ENCODE measurements at places on chromosomes 5 and 9. TPM values are rescaled to one million over a fixed set of nuclear protein-coding genes. Genes with fewer than 3 reads are reported as not detected.

The HMMR gene
- total RNA-seq: 8.6 TPM

The TDRD7 gene
- total RNA-seq: 17.5 TPM

DNA sequence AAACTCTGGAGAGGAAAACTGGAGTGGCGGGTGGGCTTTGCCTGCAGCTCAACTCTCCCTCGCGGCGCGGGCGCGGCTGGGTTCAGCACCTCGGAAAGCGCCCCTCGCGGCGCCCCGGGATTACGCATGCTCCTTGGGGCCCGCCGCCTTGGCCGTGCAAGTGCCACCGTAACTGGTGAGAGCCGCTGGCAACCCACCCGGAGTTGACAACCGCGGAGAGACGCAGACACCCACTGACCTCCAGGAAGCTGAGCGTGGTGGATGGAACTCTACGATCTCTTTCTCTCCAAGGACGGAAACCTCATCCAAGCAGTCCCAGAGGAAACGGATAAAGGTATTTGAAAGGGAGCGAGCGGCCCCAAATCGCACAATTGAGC is 194 bp upstream of the RXFP3 start:
- no peak overlapping the region for H3K27ac ChIP-seq
- peaks cover 4% of the 10 kb centered on the region for H3K36me3 ChIP-seq
- H3K4me1 ChIP-seq: peaks cover 10% of the 10 kb centered on the region
- DNase-seq: peak; percentile 89

DNA sequence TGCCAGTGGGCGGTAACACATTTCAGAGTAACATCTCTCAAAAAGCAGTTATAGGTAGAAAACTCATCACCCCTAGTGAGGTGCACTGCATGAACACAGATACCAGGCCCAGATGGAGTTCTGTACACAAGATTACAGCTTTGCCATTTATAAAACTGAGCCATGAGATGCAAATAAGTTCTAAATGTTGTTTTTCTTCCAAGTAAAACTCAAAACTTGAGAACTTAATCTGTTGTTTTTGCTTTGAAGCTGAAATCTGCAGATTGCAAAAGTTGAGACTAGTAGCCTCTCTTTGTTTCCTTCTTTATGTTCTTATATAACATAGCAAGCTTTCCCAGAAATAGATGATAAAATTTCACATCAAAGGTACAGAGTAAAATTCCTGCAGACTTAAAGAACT is 434.1 kb downstream of the PLK2 start:
- DNase-seq: no peak
- H3K27me3 ChIP-seq: no peaks in the 10 kb centered on the region
- H3K27ac ChIP-seq: no peak overlapping the region
- H3K36me3 ChIP-seq: no peaks in the 10 kb centered on the region

The RLN2 gene
- 1.4 TPM for total RNA-seq

DNA sequence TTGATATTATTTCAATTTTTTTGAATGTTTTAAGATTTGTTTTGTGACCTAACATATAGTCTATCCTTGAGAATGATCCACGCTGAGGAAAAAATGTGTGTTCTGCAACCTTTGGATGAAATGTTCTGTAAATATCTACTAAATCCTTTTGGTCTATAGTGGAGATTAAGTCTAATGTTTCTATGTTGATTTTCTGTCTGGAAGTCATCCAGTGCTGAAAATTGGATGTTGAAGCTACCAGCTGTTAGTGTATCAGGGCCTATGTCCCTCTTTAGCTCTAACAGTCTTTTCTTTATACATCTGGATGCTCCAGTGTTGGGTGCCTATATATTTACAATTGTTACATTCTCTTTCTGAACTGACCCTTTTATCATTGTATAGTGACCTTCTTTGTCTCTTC is 422.3 kb downstream of the TMEM232 start:
- no peaks in the 10 kb centered on the region for H3K4me1 ChIP-seq
- H3K4me3 ChIP-seq: no peak overlapping the region
- no peaks in the 10 kb centered on the region for H3K36me3 ChIP-seq
- peaks cover 1% of the 10 kb centered on the region for H3K27me3 ChIP-seq
- no peak overlapping the region for H3K27ac ChIP-seq

- H3K27ac ChIP-seq: no peak overlapping the region
- peak; percentile 29 for DNase-seq
- no peak overlapping the region for H3K4me3 ChIP-seq
- no peaks in the 10 kb centered on the region for H3K4me1 ChIP-seq
Observed at GRCh38 chr5:135319928-135320606, 79.0 kb downstream of the MACROH2A1 start.

DNA sequence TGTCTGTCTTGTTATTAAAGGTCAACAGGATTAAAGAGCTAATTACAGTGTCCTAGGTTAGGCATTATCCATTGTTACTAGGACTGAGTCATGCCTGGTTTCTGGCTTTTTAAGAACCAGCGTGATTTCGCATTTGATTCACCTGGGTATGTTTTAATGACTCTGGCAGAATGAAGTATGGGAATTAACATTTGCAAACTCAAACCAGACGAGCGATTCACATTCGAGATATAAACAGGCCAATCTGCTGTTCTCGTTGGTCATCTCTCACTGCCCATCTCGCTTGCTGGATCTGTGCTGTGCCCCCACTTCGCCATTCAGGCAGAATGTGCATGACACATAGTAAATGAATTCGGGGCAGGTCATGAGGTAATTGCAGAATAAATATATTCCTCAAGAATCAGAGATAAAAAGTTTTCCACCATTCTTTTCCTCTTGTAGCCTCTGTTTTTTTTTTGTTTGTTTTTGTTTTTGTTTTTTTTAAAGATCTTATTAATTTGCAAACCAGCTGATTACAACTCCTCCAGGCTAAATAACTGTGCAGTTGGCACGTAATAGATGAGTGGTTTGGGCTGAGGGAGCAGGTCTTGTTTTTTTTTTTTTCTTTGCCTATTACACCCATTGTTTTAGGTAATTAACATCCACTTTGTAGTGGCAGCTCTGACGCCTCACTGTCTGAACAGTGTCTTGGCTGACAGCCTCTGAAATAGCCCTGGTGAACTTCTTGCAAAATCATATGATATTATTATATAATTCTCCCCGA is 313.5 kb upstream of the MSX2 start:
- no peak for DNase-seq
- no peak overlapping the region for H3K4me3 ChIP-seq
- no peaks in the 10 kb centered on the region for H3K36me3 ChIP-seq
- no peaks in the 10 kb centered on the region for H3K4me1 ChIP-seq

- no peaks in the 10 kb centered on the region for H3K27me3 ChIP-seq
- no peak overlapping the region for H3K4me3 ChIP-seq
- no peak for DNase-seq
- H3K27ac ChIP-seq: no peak overlapping the region
- H3K4me1 ChIP-seq: no peaks in the 10 kb centered on the region
Observed at GRCh38 chr9:111752455-111752854, 42.3 kb downstream of the SHOC1 start.

DNA sequence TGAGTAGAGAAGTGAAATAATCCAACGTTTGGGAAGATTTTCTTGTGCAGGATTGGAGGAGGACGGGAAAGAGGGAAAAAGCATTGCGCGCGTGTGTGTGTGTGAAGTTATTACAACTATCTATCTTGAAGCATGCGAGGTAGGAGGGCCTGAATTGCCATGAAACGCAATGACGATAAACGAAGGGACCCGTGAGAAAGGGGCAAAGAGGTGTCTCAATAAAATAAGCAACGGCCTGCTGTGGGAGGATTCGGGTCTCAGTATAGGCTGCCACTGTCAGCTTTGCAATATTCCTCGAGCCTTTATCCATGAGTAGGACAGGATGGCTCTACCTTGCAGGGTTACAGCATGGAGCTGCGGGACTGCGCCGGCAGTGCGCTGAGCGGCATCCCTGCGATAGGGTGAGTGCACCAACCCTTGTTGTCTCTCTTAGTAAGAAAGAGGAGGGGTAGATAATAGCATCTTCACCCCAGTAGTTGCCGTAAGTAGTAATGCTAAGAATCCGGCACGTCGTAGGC is 631 bp upstream of the RCL1 start:
- peak overlapping the region; percentile 25 for H3K27ac ChIP-seq
- H3K36me3 ChIP-seq: no peaks in the 10 kb centered on the region
- peaks cover 1% of the 10 kb centered on the region for H3K27me3 ChIP-seq

- H3K4me3 ChIP-seq: no peak overlapping the region
- H3K36me3 ChIP-seq: peaks cover 3% of the 10 kb centered on the region
- DNase-seq: no peak
- H3K4me1 ChIP-seq: no peaks in the 10 kb centered on the region
Observed at GRCh38 chr5:137216976-137217598, 282.0 kb downstream of the SPOCK1 start.

GRCh38 chr5:125317536-125317995 is 571.1 kb upstream of the ZNF608 start:
- peaks cover 6% of the 10 kb centered on the region for H3K36me3 ChIP-seq
- peaks cover 2% of the 10 kb centered on the region for H3K27me3 ChIP-seq
- no peak overlapping the region for H3K27ac ChIP-seq
- H3K4me3 ChIP-seq: no peak overlapping the region

- no peak overlapping the region for H3K27ac ChIP-seq
- peaks cover 4% of the 10 kb centered on the region for H3K36me3 ChIP-seq
- peaks cover 6% of the 10 kb centered on the region for H3K4me1 ChIP-seq
- peaks cover 7% of the 10 kb centered on the region for H3K27me3 ChIP-seq
- DNase-seq: peak; percentile 16
Observed at GRCh38 chr9:68705531-68706362, 707 bp downstream of the PIP5K1B start.

The CCL27 gene
- not detected for total RNA-seq

DNA sequence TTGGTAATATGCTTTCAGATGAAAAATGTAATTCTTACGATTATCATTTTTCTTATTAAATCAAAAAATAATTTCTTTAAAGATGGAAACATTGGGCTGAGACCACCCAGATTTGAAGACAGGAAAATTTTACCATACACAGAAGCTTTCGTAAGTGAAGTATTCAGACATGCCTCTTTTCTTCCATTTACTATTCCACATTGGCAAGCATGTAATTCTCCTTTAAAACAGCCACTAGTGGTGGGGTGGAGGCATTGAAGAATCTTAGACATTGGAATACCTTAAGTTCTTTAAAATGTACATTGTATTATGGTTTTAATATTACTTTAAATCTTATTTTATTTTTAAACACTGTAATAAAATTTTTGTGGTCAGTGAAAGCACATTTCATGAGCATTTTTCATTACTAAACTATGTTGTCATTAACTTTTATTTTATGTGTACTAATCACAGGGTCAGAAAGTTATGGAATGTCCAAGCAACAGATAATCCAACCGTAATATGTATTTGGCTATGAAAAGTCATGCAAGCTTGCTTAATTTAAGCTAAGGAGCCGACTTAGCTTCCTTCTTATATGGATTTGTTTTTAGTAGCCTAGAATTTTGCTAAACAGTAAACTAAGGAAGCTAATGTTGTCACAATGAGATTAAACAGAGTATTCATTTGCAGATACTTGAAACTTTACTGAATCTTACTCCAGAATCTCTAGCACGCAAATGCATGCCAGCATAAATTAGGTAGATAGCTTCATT is 97.4 kb upstream of the ALDH1A1 start:
- peaks cover 1% of the 10 kb centered on the region for H3K27me3 ChIP-seq
- H3K4me3 ChIP-seq: no peak overlapping the region
- no peak for DNase-seq
- no peaks in the 10 kb centered on the region for H3K4me1 ChIP-seq
- no peak overlapping the region for H3K27ac ChIP-seq
- no peaks in the 10 kb centered on the region for H3K36me3 ChIP-seq

- no peak overlapping the region for H3K4me3 ChIP-seq
- peaks cover 1% of the 10 kb centered on the region for H3K27me3 ChIP-seq
- no peaks in the 10 kb centered on the region for H3K36me3 ChIP-seq
Observed at GRCh38 chr9:116452227-116452626, 234.9 kb upstream of the TRIM32 start.

The NRG2 gene
- total RNA-seq: not detected

DNA sequence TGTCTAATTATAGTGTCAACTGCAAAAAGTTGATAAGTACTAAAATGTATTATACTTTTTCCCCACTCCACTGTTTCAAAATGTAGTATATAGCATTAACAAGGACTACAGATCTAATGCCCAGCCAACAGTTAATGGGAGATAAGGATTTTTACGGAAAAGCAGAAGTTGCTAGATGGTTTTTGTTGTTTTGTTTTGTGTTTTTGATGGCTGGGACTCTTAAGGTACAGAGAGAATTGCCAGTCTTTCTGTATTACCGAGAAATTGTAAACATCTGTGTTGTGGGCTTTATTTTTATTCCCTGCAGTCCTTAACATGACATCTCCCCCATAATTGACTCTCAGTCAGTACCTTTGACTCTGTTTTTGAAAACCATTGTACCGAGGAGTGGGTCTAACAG is 44.0 kb downstream of the TRIO start:
- no peaks in the 10 kb centered on the region for H3K36me3 ChIP-seq
- peaks cover 1% of the 10 kb centered on the region for H3K27me3 ChIP-seq
- peaks cover 42% of the 10 kb centered on the region for H3K4me1 ChIP-seq
- peak overlapping the region; percentile 10 for H3K27ac ChIP-seq
- DNase-seq: no peak

- no peak overlapping the region for H3K4me3 ChIP-seq
- no peaks in the 10 kb centered on the region for H3K27me3 ChIP-seq
- no peak overlapping the region for H3K27ac ChIP-seq
- no peak for DNase-seq
Observed at GRCh38 chr5:111691914-111692313, 65.1 kb downstream of the NREP start.

The PCDHGB5 gene
- 5.5 TPM for total RNA-seq

The GRM6 gene
- not detected for total RNA-seq

The ANKRD20A1 gene
- 0.54 TPM for total RNA-seq

GRCh38 chr9:83002329-83002728 is 60.6 kb downstream of the RASEF start:
- H3K27me3 ChIP-seq: peaks cover 1% of the 10 kb centered on the region
- H3K27ac ChIP-seq: no peak overlapping the region
- no peak overlapping the region for H3K4me3 ChIP-seq
- no peaks in the 10 kb centered on the region for H3K36me3 ChIP-seq

The FGF10 gene
- 0.15 TPM for total RNA-seq

DNA sequence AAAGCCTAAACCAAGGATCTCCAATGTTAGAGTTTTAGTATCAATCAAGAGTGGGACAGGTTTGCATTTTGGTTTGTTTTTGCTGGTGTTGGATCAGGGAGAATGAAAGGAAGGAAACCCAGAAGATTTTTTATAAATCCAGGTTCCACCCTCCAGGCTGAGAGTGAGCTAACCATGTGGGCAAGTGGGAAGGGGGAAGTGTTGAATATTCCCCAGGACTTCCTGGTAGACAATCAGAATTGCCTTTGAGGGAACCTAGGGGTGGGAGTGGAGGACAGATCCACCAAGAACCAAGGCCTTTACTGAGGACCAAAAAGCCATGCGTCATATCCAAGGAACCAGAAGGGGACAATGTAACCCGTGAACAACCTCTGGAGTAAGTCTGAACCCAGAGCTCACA is 33.5 kb upstream of the PIK3R1 start:
- H3K27me3 ChIP-seq: peaks cover 1% of the 10 kb centered on the region
- H3K4me1 ChIP-seq: peaks cover 16% of the 10 kb centered on the region
- no peaks in the 10 kb centered on the region for H3K36me3 ChIP-seq
- H3K4me3 ChIP-seq: peak overlapping the region; percentile 16
- peak overlapping the region; percentile 3 for H3K27ac ChIP-seq

The DOCK8 gene
- 8.3 TPM for total RNA-seq

- H3K27ac ChIP-seq: no peak overlapping the region
- no peak overlapping the region for H3K4me3 ChIP-seq
- peaks cover 3% of the 10 kb centered on the region for H3K4me1 ChIP-seq
- H3K36me3 ChIP-seq: no peaks in the 10 kb centered on the region
Observed at GRCh38 chr5:171127314-171127713, 181.7 kb upstream of the TLX3 start.

The PRRX2 gene
- 0.21 TPM for total RNA-seq

The FAM200C gene
- 3.2 TPM for total RNA-seq

- DNase-seq: no peak
- peak overlapping the region; percentile 9 for H3K4me3 ChIP-seq
- peaks cover 65% of the 10 kb centered on the region for H3K4me1 ChIP-seq
- peak overlapping the region; percentile 90 for H3K27ac ChIP-seq
- peaks cover 2% of the 10 kb centered on the region for H3K27me3 ChIP-seq
- H3K36me3 ChIP-seq: peaks cover 25% of the 10 kb centered on the region
Observed at GRCh38 chr5:32027093-32027716, 146.9 kb downstream of the GOLPH3 start.
